Heart right ventricle (tissue), 16 donors: ENCODE measurements at places on chromosomes 7 and 10.

DNA sequence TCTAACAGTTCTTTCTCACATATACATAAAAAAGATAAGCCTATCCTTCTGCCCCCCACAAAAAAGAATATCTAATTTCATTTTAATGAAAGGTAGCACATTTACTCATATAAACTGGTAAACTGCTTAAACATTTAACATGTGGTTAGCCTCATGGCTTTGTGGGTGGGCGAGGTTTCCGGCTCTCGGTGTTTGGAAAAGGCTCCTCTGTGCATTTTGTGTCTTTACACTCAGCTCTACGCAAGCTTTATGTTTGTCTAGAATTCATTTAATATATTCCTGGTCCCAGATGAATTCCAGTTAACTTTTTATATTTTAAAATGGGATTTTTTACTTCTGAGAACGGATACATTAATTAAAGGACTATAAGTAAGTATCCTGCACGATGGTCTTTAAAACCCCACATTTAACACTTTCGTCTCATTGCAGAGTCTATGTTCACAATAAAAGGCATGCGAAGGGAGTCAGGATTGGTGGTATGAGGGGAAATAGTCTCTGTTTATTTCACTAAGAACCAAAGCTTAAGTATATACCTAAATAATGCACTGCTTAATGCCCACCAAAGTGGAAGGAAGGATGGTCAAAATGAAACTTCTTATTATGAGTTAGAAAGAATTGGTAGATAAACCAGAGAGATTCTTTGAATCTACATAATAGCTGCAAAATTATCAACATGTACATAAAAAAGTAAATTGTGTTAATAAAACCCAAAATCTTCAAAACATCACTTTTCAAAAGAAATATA lies 197.2 kb downstream of the CRPPA start:
- no peak for DNase-seq

DNA sequence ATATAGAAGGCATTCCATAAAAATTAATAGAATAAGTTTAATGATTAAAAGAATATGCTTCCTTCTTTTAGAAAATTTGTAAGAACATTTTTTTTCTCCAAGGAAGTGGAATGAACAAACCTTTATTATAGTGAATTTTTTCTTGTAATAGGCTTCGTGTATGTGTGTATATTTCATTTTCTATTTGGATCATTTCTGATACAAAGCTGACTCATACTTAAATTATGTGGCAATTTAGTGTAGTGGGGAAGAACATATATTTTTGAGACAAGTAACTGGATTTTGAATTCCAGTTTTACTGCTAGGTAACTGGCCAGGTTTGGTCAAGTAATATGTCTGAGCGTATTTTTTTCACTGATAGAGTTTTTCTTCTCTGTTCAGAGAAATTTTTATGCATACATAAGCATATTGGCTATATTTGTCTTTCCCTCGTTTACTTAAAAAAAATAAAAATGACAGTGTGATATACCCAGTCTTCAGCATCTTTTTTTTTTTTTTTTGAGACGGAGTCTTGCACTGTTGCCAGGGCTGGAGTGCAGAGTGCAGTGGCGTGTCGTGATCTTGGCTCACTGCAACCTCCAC lies 50.8 kb downstream of the CDK13 start:
- DNase-seq, result no peak

DNA sequence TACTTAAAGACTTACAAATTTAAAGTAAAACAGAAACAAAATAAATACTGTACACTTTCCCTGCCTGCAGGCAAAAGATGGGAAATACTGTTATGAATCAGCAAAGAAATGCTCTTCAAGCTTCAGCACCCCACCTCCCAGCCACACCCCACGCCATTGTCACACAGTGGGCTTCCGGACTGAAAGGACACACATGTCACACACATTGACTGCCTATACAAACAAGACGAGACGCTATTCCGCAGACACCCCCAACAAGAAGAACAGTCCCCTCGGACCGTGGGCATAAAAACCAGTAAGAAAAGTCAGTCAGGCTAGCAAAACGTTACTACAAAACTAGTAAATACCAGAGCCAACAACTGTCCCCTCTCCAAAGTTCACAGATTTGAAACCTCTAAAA lies 22.2 kb upstream of the PARP12 start:
- DNase-seq, result no peak

DNA sequence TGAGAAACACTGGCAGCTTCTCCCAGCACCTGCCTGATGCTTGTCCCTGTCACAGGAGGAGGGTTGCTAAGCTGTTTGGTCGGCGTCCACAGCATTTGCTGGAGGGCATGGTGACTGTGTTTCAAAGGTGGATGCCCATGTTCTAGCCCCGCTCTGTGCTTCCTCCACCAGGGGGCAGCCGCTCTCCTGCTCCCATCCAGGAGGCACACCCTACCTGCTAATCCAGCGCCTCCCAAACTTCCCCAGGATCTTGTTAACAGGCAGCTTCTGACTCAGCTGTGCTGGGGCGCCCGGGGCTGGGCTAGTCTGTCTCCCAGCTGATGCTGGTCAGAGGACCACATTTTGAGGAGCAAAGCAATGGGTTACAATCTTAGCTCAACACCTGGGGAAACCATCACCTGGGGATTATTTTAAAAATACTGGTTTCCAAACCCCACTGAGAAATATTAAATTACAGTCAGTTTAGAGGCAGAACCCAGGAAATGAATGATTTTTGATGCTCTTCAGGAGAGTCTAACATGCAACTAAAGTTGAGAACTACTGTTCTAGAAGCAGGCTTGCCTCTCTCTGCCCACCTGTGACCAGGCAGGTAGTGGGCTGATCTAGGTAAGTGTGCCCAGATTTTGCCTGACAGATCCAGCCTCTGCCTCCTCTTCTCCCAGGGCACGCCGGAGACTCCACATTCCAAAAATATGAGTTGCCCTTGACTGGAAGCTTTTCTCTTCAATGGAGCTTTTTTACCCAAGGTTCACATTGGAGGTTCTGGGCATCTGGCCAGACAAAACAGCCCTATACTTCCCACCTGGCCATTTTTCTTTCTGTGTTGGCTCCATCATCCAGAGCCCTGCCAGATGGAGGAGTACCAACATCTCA lies 92.7 kb upstream of the GPR26 start:
- DNase-seq, result peak; percentile 28

DNA sequence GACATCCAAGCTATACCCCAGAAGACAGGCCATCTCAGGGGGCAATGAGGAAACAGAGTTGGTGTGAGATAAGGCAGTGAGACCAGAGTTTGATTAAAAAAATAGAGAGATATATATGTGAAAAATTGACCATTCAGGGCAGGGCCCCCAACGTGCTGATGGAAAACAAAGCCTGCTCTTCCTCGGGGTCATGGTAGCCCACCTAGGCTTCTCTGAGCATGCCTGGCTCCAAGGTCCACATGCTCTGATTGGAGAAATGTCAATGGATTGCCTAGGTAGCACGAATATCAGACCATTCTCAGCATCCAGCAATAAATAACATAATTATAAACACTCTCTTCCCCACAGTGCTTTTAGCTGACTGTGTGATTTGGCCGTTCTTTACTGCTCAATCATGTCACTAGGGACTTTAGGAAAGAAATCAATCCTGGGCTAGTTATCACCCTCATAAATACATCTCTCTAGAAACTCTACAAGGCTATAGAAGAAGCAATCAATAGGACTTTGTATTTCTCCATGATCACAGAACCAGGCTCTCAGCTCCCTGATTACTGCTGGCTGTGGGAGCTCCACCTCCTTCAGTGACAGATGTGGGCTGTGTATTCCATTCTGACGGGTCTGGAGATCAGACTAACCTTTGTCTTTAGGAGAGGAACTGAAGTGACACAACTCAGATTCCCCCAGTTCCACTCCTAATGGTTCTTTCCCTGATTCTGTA lies 766.4 kb downstream of the GRID1 start:
- DNase-seq, result no peak

DNA sequence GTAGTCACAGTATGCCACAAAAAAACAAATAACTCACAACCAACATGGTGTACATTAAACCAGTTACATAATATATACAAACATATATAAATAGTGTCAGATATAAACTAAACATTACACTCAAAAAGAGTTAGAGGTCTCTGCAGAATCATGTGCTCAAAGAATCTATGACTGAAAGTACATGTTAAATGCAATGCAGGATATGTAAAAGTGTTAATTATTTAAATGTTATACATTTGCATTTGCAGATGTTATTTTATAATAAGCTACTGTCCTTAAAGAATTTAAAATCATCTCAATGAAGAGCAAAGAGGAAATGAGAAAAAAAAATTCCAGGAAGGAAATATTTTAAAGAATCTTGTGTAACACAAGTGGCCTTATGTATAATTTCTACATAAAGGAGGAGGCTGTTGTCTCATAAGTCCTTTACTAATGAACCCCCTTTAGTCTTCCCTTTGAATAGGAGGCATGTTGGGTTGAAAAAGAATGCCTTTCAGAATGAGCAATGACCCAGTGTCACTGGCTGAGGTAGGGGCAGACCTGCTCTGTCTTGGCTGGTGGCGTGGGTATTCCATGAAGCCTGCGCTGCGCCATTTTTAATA lies 148.9 kb downstream of the ITGA8 start:
- DNase-seq, result no peak

- no peak for DNase-seq
These were observed 143.2 kb upstream of the PCBD1 start for GRCh38 chr10:71031603-71032002.

GRCh38 chr7:130566168-130566897 lies 74.4 kb downstream of the MEST start:
- peak; percentile 92 for DNase-seq

DNA sequence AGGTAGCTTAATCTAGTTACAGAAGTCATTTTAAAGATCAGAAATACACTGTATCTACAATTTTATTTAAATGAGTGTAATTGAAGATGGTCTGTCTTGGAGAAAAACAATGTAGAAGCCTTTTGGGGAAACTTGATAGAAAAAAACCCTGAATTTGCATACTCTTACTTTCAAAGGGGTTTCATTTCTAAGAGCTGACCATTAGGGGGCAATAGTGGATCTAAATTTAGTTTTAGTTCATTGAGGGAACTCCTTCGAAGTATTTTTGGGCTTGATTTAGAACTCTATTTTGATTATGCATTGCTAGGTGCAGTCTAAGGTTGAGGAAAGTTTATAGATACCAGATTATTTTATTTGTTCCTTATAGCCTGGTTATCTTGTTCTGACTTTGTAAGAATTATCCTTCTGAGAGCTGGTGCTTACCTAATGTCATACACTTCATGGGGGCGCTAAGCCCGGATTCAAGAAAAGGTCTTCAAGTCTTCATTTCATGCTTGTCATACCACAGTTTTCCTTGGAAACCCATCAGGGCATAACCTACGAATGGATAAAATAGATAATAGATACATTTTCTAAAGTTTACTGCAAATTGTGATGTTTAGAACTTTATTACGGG lies 69.1 kb upstream of the MXI1 start:
- DNase-seq, result no peak

GRCh38 chr10:35412003-35412723 lies 75.9 kb downstream of the CCNY start:
- no peak for DNase-seq

- DNase-seq, result no peak
These were observed 327 bp upstream of the FIS1 start for GRCh38 chr7:101245147-101245668.

DNA sequence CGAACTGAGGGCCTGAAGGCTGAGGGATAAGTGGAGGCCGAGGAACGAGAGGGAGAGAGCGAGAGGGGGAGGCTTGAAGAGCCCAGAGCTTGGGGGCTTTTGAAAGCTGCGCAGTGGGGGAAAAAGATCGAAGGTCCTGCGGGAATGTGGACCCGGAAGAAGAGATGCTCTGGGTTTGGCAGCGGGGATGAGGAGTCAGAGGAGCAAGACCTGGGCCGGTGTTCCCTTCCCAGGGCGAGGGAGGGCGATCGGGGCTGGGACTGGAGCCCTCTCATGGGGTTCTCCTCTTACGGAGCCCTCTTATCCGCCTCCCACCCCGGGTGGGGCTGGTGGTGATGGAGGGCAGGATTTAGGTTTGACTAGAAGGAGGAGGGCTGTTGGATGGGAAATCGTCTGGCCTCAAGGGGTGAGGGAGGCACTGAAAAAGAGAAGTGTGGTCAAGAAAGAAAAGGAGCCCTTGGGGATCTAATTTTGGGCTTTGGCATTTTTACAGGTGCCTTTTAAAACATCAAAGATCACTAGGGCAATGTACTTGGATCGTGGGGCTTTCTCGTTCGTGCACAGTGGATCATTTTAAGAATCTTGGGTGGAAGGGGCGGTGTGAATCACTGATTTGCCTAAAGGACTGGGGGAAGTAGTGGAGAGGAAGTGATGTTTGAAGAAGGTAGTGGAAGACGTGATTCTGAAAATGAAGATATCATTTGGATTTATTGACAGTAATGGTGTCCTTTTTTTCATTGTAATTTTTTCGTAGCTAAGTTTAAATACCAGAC lies 637 bp downstream of the SAMD8 start:
- peak; percentile 54 for DNase-seq

DNA sequence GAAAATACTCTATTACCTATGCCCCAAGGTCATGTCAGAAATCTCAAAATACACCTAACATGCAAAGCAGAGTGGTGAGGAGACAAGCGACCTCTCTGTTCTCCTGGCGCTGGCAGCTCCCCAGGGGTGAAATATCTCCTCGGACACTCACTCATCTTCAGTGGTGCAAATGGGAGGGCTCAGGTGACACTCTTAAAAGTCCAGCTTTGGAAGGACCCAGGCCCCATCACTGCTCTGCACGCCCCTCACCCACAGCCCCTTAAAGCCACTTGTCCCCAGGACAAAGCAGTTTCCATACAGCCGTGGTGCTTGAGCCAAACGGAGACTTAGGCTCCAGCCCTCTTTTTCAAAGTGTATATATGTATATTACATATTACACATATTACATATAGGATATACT lies 12.4 kb downstream of the PRKAG2 start:
- no peak for DNase-seq
